ENCODE measurements at places on chromosomes 7 and 10.

DNA sequence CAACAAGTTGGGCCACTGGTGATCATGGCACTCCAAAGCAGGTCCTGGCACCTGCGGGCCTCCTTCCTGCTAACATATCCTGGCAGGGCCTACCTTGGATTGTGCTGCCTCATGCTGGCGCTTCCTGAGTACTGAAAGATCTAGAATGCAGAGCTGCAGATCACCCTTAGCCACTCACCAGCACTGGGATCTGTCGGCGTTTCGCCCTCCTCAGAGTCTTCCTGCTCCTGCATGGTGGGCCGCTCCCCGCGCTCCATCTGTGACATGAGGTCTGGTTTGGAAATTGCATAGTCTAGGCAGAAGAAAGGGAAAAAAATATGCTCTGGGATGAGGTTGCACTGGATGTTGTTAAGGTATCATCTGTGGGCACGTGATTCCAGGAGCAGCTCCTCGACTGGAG, 10.0 kb downstream of the ZNF777 start:
- no peak for DNase-seq

- DNase-seq: no peak
Measured at GRCh38 chr7:124550036-124550435, 215.6 kb downstream of the GPR37 start.

DNA sequence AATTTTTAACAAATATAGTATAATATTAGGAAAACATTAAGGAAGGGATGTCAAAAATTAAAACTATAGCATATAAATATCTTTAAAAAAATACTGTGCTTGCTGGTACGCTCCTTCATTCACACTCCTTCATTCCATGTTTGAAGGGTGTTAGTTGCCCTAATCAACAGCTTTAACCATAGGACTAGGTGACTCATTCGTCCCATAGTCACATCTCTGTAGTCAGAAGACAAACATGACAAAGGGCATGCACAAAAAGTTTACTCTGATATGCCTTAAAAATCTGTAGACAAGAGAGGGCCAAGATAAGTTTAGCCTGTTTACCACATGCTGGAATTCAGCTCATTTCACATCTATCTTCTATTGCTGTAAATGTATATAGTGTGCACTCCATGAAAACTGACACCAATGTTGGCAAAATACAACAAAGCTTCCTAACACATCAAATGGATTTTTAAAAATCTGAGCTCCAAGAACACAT, 646 bp downstream of the FAM13C start:
- no peak for DNase-seq

- no peak for DNase-seq
Measured at GRCh38 chr7:142739923-142740492, 9.3 kb upstream of the PRSS1 start.

- DNase-seq: no peak
Measured at GRCh38 chr10:74207691-74208480, 56.9 kb downstream of the ADK start.

Data from NCI-H1930 (cell line).